ENCODE measurements at places on chromosomes 7 and 10.

DNA sequence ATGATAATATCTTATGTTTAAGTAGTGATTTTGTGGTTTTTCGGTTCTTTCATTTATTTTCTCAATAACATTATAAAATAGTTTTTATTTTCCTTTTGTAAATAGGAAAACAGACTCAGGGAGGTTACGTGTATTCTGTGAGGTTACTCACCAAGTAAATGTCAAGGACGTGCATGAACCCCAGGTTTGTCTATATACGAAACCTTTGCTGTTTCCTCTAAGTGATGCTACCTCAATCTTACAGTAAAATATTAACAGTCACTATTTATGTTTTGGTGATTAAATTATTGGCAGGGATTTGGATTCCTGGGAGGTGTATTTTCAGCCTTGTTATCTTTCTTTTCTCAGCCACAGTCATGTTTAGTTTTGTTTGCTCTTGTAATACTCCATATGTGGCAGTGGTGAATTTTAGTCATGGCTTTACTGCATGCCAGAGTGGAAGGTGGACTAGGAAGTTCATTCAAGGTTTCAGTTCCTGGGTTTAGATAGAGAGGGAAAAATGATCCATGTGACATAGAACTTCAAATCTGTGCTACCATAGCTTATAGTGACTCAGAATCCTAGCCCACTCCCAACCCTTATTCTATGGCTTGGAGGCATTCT lies 139.9 kb downstream of the ARL4A start:
- DNase-seq: no peak

GRCh38 chr7:158588085-158588877 lies 658 bp upstream of the PTPRN2 start:
- DNase-seq: no peak

GRCh38 chr7:129453510-129454248 lies 19.4 kb downstream of the STRIP2 start:
- no peak for DNase-seq

DNA sequence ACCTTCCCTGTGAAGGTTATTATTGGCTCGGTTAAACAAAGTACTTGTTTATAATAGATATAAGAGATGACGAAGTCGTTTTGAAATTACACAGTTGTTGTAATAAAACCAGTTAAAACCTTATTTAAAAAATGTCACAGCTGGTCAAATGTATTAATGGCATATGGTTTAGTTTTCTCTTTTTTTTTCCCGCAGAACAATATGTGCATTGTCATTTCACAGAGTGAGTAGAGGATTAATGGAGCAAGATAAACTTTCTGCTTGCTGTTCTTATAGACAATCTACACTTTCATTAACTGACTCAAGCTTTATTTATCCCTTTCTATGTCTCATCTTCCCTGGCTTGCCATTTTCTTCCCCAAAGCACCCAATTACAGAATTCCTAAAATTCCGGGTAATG lies 404.3 kb upstream of the NPVF start:
- DNase-seq: no peak

DNA sequence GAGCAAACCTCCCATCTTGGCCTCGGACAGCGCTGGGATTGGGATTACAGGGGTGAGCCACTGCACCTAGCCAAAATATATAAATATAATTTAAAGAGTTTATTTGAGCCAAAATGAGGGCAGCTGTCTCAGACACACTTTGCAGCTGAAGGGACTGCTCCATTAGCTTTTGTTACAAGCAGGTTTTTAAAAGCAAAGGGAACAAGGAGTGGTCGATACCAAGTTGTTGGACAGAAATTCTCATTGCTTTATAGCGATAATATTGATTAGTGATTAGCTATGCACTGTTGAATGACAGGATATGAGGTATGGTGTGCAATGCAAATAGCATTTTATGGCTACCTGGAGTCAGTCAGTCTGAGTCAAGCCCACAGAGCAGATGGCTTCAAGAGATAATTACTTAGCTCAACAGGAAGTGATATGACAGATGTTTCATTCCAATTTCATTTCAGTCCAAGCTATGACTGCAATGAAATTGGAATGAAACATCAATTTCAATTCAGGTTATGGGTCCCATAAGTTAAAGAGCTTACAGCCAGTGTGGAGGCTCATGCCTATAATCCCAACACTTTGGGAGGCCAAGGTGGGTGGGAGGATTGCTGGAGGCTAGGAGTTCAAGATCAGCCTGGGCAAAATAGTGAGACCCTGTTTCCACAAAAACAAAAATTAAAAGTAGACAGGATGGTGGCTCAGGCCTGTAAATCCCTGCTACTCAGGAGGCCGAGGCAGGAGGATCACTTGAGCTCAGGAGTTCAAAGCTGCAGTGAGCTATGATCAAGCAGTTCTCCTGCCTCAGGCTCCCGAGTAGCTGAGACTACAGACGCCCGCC lies 23.1 kb downstream of the TYW1 start:
- no peak for DNase-seq

DNA sequence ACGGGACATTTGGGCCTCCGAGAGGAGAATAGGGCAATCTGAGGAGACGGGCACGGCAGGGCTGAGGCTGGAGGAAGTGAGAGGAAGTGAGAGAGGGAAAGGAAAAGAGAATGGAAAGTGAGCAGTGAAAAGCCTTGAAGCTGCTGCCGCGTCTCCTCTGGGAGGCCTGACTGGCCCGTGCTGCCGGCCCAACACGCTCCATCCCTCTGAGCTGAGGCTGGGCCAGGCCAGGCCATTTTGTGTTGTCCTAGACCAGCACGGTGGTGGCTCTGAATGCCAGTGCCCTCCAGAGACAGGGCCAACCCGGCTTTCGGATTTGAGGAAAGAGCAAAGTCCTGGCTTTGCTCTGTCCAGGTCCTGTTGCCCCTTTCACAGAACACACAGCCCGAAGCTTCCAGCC lies 361.1 kb upstream of the SHH start:
- no peak for DNase-seq

DNA sequence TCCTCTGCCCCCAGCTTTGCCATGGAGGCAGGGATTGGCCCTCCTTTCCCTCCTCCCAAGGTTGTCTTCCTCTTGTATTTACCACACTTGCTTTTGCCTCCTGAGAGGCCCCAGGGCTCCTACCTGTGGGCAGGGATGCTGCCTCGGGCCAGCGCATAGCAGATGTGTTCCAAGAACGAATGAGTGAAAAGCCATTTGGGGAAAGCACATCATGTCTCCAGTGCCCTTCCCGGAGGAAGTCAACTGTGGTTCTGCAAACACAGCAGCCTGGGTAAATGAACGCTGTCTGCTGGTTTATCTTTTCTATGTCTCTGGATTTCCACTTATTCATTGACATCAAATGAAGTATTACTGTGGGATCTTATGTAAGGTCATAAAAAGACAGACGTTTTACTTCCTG lies 161.7 kb downstream of the FANK1 start:
- no peak for DNase-seq

DNA sequence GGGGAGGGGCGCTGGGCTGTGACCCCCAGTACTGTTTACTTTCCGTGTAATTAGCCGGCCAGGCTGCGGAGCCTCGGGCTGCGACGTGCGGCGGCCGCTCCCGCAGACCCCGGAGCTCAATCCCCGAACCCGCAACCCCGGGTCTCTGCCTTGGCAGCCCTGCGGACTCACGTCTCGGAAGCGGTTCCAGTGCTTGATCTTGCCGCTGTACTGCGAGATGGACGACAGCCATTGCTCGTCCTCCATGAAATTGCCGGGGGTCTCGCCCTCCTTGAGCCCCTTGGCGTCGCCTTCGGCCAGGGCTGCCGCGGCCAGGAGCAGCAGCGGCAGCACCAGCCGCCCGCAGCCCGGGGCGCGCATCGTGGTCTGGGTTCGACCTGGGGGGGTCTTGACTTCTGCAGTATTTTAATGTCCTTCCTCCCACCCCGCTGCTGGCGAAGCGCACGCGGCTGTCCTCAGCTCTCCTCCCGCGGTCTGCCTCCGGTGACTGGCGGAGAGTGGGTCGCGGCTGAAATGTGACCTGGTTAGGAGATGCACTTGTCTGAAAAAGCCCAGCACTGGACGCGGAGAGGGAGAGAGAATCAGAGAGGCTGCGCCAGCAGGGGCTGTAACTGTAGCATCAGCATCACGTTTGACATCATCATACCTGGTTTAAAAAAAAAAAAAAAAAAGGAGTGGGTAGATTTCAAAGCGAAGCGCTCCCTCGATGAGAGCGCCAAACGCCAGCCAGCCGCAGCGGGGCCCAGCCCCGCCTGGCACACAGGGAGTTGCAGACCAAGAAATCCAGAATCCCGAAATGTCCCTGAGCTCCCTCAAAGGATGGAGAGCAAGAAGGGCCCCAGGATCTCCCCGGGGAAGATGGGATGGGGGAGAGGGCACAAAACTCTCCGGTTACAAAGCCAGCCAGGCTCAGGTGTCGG lies at the start of gene SPOCK2:
SPOCK2 (minus strand) TSS at position 583 of the 920 bp plus-strand sequence; CDS start at position 360, 223 bp downstream.
- peak; percentile 46 for DNase-seq

GRCh38 chr10:79241990-79242619 lies 105.2 kb upstream of the PPIF start:
- DNase-seq: peak; percentile 74

DNA sequence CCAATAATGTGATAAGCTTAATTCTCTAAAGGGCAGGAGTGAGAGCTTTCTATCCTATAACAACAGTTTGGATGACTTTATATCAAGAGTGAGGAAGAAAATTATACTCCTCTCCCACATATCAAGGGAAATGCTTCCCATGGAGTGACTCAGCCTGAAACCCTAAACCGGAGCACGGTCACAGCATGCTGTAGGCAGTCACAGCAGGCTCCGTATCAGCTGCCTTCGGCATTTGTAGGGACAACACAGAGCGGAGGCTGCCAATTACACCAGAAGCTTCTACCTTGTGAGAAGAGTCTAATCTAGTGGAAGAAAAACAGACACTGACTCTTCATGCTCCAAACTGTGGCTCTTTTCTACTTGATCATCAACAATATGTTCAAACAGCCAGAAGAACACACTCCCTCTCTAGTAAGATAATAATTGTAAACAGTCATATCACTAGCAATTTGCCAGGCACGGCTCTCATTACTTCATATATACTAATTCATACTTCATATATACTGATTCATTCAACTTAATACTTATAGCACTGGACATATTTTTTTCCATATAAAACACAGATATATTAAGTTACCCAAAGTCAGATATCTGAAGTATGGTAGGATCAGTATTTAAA lies 65.9 kb downstream of the DGKB start:
- peak; percentile 90 for DNase-seq

DNA sequence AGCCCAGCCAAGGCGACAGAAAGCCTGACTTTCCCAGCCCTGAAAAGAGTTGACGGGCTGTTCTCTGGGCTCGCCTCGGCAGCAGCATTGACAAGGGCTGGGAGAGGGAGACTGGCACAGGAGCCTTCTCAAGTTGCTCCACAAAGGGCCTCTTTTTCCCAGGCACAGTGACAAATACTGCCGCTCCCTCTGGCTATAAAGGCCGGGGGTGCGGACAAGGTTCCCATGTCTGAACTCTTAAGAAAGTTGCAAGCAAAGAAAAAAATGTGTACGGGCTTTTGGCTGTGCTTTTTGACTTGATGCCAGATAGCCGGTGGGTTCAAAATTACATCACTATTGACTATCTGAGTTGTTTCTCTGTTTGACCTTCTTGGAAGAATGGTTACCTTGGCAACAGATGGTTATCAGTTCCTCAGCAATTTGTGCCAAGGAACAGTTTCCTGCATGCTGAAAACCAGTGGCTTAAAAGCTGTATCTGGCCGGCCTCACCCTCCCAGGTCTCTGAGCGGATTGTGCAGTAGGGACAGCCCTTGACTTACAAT lies 115.9 kb upstream of the EEPD1 start:
- peak; percentile 89 for DNase-seq

DNA sequence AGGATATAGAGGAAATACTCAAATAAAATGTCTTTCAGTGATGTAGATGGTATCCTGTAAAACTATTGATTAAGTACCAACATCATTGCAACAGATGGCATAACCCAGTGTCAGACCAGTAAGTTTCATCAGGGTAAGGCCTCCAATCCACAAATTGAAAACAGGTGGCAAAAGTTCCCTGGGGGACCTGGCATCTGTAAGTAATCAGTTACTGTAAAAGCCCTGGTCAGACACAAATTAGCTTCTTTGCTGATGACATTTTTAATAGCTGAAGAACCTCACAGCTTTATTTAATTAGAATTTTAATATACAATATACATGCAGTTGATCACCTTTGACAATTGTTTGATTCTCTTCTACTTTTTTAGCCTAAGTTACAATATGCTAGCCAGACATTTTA lies 152.5 kb downstream of the PLXDC2 start:
- no peak for DNase-seq

DNA sequence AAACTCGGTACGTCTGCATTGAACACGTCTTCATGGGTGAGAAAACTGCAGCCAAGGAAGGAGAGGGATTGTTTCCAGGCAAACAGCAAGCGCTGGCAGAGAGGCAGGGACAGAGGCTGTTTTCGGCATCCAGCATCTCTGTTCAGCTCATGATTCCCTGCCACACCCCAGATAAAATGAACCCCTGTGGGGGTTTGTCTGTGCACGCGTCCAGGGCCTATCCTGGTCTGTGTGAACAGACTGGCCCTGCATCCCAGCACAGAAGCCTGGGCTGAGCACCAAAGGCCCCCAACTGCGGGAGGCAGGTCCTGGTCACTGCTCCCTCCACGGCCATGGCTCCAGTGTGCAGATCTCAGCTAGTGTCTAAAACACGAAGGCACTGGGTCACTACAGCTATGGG lies 83.3 kb upstream of the FAM20C start:
- no peak for DNase-seq

- no peak for DNase-seq
Measured at GRCh38 chr10:102598243-102598642, 46.0 kb upstream of the TRIM8 start.

- peak; percentile 95 for DNase-seq
Measured at GRCh38 chr10:44628921-44629320, 244.0 kb upstream of the CXCL12 start.

DNA sequence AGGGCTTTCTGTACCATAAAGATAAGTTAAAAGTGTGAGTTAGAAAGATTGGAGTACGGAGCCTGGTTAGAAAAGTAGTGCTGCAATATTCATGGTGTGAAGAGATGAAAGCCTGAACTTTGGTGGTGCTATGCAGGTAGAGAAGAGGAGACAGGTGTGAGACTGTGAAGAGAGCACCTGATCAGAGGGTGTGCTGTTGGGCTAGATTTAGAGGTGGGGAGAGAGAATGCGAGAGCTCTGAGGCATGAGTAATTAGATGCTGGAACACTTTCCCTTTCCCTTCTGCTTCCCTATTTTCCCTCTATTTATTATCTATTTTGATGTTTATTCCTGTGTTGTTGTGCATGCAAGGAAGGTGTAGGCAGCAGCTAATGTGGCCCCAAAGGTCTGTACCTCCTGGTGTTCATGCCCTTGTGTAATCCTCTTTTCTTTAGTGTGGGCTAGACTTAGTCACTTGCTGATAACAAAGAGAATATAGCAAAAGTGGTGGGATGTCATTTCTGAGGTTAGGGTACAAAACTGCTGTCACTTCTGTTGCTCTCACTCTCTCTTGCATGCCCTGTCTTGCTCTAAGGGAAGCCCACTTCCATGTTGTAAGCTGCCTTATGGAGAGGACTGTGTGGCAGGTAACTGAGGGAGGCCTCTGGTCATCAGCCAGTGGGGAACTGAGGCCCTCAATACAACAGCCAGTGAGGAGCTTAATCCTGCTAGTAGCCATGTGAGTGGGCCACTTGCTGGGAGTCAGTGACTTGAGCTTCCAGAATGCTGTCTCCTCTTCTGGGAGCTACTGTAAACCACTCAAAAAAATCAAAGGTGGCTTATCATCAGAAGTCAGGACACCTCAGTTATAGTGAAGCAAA lies 2.6 kb upstream of the ATXN7L1 start:
- DNase-seq: no peak
